ENCODE measurements at places on chromosomes 3 and 15. TPM values are rescaled to one million over a fixed set of nuclear protein-coding genes. Genes with fewer than 3 reads are reported as not detected.

DNA sequence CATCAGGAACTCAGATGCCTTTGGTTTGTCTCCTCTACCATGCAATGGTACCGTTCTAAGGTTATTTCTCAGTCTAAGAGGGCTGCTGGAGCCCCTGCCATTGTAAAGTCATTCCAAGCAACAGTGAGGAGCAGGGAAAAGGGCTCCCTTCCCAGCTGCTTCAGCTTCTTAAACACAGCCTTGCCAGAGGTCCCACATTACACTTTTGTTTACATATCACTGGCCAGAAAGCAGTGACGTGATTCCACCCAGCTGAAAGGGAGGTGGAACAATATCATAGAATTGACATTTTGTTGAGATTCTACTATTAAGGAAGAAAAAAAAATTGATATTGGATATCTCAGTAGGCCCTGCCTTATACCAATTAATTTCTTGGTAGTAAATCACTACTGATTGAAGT, 194.6 kb downstream of the SUCLG2 start:
- DNase-seq = no peak

DNA sequence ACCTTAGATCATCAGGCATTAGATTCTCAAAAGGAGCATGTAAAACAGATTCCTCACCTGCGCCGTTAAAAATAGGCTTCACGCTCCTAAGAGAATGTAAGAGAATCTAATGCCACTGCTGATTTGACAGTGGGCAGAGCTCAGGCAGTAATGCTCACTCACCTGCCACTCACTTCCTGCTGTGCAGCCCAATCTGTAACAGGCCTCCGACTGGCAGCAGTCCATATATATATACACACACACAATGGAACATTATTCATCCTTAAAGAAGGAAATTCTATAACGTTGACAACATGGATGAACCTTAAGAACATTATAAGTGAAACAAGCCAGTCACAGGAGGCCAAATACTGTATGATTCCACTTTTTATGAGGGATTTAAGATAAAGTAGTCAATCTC, 24.5 kb downstream of the ZNF148 start:
- no peak for DNase-seq

DNA sequence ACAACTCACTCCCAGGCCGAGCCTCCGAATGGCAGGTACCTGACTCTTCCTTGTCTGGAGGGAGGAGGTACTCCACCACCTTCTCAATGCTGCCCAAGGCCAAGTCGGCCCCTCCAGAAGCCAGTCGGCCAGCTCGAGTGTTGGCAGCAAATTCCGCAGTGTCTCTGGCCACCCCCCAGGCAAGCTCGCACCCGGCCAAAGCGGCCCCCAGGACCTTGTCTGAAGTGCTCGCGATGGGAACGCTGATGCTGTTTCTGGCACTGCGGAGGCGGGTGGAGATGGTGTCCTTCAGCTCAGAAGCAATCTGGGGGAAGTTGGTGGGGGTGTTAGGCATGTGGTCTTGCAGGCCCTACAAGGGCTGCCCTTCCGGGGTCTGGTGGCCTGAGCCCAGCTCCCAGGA, 9.2 kb downstream of the PLIN1 start:
- DNase-seq = peak; percentile 56

- no peak for DNase-seq
Observed at GRCh38 chr3:106485217-106485616, 616.4 kb upstream of the CBLB start.

- no peak for DNase-seq
Observed at GRCh38 chr3:73614419-73614818, 10.3 kb downstream of the PDZRN3 start.

The CD200R1 gene
- total RNA-seq = 0.51 TPM

GRCh38 chr15:60390231-60390630, 7.6 kb downstream of the ANXA2 start:
- no peak for DNase-seq

- no peak for DNase-seq
Observed at GRCh38 chr15:22866079-22866478, 27.6 kb downstream of the NIPA2 start.

- DNase-seq = no peak
Observed at GRCh38 chr3:66033241-66034138, 5.2 kb downstream of the MAGI1 start.
